SK-N-MC (cell line): ENCODE measurements at places on chromosomes 11 and 22.

- no peak for DNase-seq
Observed at GRCh38 chr11:12137938-12138731, 27.7 kb downstream of the MICAL2 start.

DNA sequence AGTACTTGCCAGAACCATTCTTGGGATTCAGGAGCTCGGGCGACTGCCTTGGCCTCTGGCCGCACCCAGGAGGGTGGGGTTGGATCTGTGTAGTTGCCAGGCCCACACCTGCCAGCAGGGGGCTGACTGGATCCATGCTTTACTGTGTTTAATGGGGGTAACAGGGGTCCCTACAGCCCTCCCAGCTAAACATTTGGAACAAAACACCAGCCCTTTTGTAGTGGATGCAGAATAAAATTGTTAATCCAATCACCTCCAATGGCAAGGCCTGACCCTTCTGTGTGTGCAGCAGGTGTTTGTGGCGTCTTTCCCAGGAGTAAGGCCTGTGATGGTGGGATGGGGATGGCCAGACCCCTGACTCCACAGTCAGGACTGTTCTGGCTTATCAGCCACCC, 22.5 kb downstream of the SUN2 start:
- DNase-seq: no peak

GRCh38 chr11:71120471-71120896, 131.9 kb downstream of the SHANK2 start:
- DNase-seq: no peak

- DNase-seq: no peak
Observed at GRCh38 chr11:61814247-61814957, 2.4 kb downstream of the FADS1 start.

DNA sequence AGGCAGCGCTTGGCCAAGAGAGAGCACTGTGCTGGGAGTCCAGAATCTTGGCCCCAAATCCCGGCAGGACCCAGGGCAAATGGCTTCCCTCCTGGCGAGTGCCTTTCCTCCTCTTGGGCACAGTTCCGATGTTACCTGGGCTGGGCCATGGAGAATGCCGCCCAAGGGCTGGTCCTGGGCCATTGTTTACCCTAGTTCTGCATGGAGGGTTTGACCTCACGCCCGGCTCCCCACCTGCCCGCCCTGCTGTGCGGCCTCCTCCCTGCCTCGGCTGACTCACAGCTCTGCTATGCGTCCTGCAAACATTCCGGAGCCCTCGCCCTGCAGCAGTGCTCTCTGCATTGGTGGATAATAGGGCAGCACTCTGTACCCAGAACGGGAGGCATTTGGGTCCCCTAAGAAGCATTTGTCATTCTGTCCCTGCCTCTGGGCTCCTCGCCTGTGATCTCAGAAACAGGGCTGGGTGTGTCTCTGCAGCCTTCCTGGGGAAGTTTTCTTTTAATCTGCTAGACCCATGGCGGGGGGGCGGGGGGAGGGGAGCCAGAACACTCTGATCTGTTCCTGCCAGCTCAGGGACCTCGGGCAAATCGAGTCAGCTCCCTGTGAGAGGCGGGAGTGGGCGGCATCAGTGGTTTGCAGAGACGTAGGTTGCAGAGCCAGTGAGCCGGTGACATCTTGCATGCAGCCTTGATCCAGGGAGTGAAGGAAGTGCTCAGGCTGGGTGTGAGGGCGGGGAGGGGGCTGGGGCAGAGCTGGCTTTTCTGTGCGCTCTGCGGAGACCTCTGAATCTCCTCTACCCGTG, 32.9 kb upstream of the SMIM38 start:
- no peak for DNase-seq

- DNase-seq: no peak
Observed at GRCh38 chr11:99555486-99555885, 534.7 kb downstream of the CNTN5 start.

DNA sequence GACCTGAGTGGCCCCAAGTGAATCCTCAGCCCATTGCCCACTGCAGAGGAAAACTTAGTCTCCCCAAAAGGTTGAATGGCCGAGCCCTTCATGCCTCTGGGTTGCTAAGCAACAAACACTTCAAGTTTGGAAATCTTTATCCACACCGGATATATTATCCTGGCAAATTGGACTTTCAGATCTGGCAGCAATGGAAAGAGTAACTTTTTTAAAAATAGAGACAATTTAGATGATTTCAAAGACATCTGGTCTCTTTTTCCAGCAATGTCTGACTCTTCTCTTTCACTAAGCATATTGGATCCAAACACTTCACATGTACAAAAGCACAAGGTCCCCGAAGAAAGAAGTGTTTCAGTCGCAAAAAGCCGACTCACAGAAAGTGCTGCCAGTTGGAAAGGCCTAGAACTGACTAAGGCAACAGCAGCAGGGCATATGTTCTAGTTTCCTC, 505.3 kb downstream of the SOX6 start:
- no peak for DNase-seq

DNA sequence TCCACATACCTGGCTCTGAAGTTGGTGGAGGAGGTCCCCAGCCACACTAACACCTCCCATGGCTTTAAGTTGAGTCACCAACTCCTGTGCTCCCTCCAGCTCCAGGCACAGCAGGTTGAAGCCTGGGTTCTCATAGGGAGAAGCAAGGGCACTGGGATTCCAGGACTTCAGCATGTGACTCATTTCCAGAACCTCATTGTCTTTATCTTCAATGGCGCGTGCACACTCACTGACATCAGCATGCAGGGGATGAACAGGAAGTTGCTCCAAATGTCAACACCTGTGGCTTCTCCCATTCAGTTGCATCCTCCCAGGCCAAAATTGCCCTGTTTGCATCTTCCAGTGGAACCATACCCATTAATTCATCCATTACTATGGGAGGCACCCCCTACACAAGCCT, 5.8 kb upstream of the UBQLNL start:
- no peak for DNase-seq

DNA sequence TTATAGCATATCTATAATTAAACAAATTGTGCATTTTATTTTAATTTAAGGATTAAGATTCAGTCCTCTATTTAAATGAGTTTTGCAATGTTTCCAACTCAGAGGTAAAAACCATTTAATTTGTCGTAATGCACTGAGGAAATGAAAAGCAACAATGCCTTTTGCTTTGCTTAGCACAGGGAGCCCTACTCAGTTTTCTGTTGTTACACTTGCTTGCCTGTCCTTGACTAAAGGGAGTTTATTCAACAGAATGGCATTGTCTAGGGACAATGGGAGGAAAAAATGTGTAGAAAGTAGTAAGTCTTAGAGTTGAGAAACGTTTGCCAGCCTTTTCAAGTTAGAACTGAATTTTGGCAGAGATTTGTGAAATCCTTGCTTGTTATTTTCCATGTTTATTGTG, 734.2 kb upstream of the ANO3 start:
- DNase-seq: no peak

GRCh38 chr11:93532806-93533205, 10.4 kb downstream of the SMCO4 start:
- no peak for DNase-seq

GRCh38 chr22:29625090-29625825, 21.8 kb downstream of the NF2 start:
- no peak for DNase-seq

- no peak for DNase-seq
Observed at GRCh38 chr11:87779276-87780067, 395.8 kb downstream of the RAB38 start.

GRCh38 chr11:73286240-73286810, 14.2 kb downstream of the P2RY6 start:
- DNase-seq: no peak

DNA sequence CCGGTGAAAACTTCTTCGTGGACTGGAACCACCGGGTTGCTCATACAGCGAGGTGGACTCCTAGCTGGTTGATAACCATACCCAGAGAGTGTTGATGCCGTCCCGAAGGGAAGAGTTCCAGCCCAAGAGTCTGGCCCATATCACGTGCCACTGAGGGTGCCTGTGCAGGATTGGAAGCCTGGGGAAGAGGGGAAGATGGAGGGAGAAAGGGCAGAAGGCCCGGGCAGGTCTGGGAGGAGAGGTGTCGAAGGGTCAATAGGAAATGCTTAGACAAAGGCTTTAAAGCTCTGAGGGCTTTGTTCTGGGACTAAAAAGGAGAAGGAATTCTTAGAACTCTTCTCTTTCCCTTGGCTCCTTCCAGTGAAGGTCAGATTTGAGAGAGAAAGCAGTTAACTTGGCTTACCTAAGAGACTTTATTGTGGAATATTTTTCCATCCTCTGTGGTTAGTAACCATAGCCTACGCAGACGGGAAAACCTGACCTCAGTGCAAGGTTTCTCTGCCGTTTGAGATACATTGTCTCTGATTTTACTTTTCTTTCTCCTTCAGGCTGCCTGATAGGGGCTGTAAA, 70.5 kb downstream of the JAM3 start:
- DNase-seq: no peak

GRCh38 chr11:116413301-116414242, 359.2 kb downstream of the BUD13 start:
- no peak for DNase-seq

GRCh38 chr22:33789690-33790253, 130.5 kb downstream of the LARGE1 start:
- no peak for DNase-seq

GRCh38 chr11:38824573-38824972, 2226.5 kb upstream of the RAG2 start:
- no peak for DNase-seq

DNA sequence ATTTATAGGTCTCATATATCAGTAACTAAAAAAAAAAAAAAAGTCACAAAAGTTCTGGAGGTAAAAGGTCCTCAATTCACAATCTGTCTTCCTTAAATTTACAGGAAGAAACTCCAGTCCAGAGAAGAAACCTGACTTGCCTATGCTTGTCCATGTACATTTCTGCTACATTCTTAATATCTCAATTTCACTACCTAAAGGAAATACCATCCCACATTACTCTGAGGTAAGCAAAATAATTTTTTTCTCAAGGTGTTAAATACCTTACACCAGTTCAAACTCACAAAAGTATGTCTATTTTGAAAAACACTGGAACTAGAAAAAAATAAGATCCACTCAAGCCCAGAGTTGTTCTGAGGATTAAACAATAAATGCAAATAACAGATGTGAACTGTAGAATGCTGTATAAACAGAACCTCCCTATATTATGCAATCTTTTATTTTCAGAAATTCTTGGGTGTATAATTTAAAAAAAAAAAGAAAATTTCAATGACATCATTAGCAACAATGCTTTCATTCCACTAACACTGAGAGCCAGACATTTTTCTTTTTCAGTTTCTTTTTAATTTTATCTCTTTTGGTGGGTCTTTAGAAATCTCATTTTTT, 49.9 kb upstream of the GDPD4 start:
- no peak for DNase-seq

GRCh38 chr11:105177658-105178057, 38.1 kb upstream of the CARD18 start:
- DNase-seq: no peak

DNA sequence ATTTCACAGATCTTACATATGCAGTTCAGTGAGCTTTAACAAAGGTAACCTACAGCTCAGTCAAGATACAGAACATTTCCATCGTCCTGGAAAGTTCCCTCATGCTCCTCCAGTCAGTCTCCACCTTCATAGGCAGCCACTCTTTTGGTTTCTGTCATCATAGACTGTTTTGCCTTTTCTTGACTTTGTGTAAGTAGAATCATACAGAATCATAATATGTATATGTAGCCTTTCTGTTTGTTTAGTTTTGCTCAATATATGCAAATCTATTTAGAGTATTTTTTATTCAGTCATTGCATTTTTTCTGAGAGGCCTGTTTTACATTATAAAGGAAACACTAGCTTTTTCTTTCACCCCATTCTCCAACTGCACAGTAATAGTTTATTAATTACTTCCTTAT, 15.0 kb upstream of the DNAJB7 start:
- DNase-seq: no peak

DNA sequence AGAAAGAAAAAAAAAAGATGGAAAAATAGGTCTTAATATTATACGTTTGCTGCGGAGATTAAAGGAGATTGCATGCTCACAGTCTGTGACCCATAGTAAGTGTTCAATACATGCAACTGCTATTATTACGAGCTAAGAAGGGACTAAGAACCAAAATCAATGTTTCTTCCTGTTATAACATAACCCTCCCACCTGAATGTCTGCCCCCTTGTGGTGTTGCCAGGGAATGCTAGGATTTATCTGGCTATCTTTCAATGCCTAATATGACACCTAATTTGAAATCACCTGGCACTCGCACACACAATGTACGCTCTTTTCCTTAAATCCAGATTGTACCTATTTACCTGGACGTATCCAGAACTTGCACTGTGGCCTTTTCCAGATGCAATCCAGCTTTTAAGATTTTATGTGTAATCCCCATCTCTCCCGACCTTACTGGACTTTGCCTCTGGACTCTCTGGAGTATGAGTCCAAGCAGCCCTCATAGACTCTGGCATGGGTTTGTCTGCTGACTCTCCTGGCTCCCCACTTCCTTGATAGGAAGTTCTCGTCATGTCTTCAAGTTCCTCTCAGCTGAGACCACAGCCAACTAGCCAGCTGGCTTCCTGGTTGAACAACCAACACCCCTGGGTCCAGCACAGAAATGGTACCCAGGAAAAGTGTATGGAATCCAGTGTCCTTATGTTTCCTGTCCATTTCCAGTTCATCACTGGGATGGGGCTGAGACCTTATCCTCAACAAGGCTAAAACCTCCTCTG, 151.5 kb downstream of the CCDC34 start:
- no peak for DNase-seq

- DNase-seq: no peak
Observed at GRCh38 chr22:35313311-35314121, 13.8 kb downstream of the TOM1 start.

- DNase-seq: no peak
Observed at GRCh38 chr22:46587492-46588278, 32.5 kb upstream of the GRAMD4 start.

- no peak for DNase-seq
Observed at GRCh38 chr22:30116362-30117117, 36.3 kb downstream of the HORMAD2 start.

DNA sequence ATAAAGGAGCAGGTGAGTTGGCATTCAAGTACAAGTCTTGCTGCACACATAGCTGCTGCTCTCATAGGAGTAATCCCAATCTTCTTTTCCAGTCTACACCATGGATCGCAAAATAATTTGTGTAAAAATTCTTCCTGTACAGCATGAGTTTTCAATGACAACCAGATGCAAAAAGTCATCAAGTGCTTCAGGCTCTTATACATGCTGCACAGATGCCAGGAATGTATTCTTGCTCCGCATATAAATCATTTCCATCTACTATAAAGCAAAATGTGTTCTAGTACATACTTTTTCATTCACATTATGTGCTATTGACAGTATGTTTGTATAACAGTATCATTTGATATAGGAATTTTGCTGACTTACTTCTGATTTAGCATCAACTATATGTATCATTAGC, 35.4 kb downstream of the NXPE2 start:
- no peak for DNase-seq
